ENCODE measurements at places on chromosomes 2 and 18.

GRCh38 chr18:44321868-44322590, 358.7 kb upstream of the SETBP1 start:
- no peak for DNase-seq

DNA sequence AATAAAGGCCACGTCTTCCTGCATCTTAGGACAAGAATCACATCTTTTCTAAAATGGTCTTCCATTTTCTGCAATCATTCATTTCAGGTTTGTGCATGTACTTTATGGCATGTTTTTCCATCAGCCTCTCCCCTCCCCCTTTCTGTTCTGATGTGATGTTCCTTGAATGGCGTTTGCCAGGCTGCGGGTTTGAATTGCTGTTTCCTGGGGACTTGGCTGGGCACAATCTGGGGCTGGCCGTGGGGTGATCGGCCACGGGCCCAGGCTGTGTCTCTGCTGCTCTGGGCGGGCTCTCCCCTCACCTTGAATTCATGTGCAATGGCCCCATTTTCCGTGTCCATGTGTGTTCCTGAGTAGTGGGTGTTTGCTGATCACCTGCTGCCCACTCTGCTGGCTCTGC, 15.2 kb downstream of the DGKD start:
- DNase-seq = no peak

- DNase-seq = no peak
Measured at GRCh38 chr2:30654404-30654803, 152.8 kb downstream of the CAPN13 start.

DNA sequence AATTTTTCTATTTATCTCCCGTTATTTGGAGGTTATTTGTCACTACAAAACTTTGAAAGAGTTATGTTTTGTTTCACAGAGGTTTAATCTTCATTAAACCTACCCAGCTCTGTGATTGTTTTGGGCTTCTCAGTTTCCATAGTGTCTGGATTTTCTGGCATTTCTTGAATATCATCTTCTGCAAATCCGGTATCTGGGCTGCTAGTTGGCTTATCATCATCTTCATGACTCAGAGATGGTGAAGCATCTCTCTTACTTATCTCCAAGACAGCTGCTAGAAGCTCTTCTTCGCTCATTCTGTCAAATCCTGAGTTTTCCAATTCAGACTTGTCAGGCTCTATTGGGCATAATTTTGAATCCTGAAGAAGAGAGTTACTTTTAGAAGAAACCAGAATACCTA, 55.6 kb downstream of the VIL1 start:
- DNase-seq = no peak

GRCh38 chr18:35442701-35443100, 55.1 kb downstream of the INO80C start:
- DNase-seq = no peak

DNA sequence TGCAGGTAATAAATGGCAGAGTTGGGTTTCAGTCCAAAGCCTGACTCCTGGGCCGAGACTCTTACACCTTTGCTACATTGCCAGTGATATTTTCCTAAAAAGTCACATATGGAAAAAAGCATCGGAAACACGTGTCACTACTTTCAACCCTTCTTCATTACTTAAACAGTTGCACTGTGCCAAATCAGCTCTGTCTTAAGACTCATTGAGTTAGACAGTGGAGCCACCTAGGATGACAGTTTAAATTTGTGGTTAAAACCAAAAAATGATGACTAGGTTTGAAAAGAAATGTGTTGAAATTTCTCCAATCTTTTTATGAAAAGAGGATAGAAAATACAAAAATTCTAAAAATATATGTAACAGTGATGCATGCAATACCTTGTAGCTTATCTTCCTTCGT, 97.5 kb downstream of the TMEM247 start:
- DNase-seq = no peak

GRCh38 chr2:184528119-184528518, 70.2 kb upstream of the ZNF804A start:
- DNase-seq = no peak

- DNase-seq = no peak
Measured at GRCh38 chr2:888906-889566, 61.6 kb upstream of the SNTG2 start.

DNA sequence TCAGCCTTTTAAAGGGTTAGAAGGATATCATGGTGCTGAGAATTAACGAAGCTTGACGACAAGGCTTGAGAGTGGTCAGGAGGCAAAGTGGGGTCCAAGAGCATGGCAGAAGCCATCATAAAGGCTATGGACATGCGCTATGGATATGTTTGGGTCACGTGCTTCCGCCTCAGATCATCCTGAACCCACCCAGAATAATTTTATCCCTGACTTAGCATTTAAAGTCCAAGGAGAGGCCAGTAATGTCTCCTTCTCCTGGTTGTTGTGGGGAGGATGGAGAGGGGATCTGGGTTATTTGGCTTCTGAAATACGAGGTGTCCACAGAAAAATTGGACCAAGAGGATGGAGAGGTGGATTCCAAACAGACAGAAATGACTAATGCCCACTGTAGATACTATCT, 38.8 kb upstream of the RBMS1 start:
- DNase-seq = no peak

DNA sequence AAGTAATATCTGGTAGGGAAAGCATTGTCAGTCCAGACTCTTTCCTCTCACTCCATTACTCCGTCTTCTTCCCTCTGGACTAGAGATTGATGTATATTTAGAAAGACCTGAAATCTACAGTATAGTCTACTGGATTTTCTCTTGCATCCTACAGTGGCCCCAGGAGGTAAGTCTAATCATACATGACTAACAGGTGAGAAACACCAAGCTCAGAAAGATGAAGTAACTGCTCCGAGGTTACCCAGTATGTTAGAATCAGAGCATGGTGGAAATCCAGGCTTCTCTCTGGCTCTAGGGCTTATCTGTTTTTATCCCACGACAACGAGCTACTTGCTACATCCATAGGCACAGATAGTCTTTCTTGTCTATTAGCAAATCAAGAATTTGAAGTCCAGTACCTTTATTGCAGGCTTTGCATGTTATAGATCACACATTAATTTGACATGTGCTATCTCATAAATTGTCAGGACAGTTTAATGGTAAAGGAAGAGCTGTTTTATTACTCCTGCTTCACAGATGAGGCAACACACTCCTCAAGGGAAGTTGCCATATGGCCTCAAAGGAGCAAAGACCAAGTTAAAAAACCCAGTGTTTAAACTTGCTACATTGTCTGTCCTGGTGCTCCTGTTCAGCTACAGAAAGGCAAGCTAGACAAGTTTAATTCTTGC, 484.3 kb downstream of the THSD7B start:
- DNase-seq = no peak

DNA sequence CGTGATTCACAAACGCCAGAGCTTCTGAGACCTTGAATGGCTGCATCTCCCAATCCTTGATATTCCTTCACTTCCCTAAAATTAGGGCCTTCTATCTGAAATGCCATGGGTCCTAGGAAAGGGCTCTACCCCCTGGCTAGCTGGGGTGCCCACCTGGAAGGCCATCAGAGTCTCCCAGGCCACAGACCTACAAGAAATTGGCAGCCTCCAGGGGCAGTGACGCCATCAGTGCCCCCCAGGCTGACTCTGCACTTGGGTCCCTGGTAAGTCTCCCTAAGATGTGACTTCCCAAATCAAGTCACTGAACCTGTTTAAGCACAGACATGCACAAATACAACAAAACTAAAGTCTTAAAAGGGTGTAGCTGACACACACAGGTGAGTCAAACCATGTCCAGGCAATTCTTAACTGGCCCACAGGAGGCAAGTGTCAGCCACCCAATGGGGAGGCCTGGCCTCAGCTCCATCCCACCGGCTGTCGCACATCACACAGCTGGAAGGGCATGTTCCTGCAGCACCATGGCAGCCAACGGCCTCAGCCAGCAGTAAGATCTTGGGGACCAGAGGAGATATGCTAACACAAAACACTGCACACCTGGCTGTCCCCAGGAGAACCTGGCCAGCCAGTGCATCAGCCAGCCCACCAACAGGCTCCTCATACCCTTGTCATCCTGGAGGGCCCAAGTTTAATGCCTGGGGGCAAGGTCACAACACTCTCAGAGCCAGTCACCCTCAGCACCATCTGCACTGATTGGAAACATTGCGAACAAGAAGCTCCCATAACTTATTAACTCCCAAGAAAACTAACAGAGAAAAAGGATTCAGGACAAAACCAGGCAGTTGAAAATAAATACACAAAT, 5.2 kb downstream of the PARD6G start:
- no peak for DNase-seq

DNA sequence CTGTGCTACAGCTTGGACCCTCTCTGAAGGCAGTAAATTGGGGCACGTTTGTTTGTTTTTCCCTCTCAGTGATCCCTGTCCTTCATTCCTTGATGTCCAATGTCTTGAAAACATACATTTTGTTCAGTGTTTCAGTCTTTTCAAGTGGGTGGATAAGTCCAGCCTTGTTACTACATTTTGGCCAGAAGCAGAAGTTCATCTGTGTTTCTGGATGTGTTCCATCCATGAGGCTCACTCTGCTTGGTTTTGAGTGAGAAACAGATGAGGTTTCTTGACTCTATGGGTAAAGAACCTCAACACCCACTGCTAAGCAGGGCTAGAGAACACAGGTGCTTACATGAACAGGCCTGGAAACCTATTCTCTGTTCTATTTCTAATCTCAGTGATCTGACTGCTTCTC, 74.5 kb upstream of the RFX8 start:
- no peak for DNase-seq

GRCh38 chr18:62844850-62845643, 129.7 kb downstream of the PHLPP1 start:
- peak; percentile 64 for DNase-seq

DNA sequence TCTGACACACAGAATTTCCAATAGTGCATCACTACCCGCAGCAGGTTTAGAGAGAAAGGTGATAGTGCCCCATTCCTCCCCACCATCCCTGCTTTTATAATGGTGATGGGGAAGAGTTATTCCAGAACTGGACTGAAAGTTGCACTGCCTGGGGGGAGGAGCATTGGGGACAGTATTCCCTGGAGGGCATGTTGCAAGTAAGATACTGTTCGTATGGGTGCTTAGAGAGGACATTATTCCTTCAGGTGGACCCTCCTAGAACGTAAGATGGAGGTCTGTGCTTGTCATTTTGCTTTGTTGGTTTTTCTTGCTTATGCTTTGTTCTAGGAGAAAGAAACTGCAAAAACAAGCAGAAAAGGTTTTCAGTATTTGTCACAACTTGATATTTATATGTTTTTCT, 23.7 kb downstream of the MRPS9 start:
- DNase-seq = no peak

DNA sequence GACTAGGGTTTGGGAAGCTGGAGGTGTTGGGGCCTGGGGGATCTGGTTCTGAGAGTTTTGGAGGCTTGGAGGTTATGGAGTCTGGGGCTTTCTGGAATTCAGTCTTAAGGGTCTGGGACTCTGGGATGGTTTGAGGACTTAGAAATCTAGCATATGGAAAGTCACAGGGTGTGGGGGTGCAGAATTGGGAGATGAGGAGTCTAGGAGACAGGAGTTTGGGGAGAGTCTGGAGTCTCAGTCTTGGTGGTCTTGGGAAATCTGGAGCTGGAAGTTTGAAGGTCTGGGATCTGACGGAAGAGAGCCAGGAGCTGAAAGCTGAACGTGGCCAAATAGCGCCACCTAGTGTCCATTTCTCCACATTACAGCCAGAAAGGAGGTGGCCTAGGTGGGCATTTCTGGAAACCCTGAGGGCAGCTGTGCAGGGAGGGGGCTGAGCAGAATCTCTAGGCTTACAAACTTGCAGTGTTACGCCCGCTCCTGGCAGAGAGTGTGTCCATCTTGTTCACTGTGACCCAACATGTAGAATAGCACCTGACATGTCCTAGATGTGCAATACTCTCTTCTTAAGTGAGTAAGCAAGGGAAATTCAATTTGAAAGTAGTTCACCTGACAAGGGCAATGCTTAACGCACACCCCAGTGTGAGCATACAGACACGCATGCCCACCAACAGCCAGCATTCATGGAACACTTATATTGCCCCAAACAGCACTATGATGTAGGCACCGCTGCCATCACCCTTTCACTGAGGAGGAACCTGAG, 204.8 kb downstream of the TFCP2L1 start:
- peak; percentile 73 for DNase-seq

DNA sequence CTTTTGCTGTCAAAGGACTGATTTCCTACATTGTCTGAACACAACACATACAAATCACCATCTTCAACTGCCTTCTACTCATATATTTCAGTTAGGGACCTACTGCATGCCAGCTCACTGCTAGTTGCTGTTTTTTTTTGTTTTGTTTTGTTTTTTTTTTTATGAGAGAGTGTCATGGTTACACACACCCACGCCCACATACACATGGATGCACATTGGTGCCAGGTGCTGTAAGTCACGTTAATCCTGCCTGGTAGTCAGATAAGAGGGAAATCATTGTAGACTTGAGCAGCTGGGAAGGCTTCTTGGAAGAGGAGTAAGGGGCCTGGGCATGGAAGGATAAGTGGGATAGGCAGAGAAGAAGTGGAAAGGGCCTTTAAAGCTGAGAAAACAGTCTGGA, 209.9 kb downstream of the TDRD15 start:
- no peak for DNase-seq

DNA sequence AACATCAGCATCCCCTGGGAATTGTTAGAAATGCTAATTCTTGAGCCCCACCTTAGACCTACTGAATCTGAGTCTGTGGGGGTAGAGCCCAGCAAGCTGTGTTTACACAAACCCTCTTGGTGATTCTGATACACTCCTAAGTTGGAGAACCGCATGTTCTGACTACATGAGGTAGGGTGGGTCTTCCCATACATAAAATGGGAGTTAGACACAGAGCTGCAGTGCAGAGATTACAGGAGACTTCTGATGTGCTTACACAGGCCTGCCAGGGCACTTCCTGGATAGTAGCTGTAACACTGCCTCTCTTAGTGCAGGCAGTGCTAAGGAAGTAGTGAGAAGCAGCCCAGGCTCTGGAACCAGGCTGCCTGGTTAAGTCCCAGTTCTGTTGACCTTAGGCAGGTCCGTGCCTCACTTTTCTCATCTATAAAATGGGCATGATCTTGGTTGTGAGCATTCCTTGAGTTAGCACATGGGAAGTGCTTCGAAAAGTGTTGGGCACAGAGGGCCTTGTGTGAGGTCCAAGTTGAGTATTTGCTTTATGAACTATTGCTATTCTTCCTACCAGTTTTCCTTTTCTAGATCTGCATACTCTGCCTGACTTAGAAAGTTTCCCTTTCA, 67.3 kb downstream of the GLI2 start:
- DNase-seq = no peak

DNA sequence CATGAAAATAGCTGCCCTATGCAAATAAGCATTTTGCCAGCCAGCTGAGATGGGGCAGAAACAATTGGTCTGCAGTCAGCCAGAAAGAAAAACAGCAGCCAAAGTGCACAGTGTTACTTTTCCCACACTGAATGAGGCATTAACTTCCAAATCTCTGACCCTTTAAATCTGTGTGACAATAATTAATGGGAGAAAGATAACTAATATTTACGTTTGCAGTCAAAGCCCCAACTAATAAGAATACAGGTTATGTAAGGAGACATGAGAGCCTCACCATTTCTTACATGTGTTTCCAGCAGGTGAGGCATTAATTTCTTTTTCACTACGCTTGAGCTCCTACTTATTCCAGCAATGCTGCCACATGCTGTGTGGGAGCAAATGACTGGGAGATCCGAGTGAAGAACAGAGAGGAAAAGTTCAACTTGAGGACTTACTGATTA, 339.0 kb downstream of the SATB2 start:
- DNase-seq = no peak

- no peak for DNase-seq
Measured at GRCh38 chr18:65704046-65704445, 46.8 kb upstream of the CDH7 start.

GRCh38 chr2:229118927-229119326, 152.2 kb downstream of the PID1 start:
- no peak for DNase-seq

- no peak for DNase-seq
Measured at GRCh38 chr2:150618245-150618895, 130.9 kb upstream of the RND3 start.

All from OCI-M1 (cell line).